GM04503 (cell line): ENCODE measurements at places on chromosomes 2 and 18.

- no peak for DNase-seq
Observed at GRCh38 chr18:30925795-30926194, 116.7 kb downstream of the DSC3 start.

DNA sequence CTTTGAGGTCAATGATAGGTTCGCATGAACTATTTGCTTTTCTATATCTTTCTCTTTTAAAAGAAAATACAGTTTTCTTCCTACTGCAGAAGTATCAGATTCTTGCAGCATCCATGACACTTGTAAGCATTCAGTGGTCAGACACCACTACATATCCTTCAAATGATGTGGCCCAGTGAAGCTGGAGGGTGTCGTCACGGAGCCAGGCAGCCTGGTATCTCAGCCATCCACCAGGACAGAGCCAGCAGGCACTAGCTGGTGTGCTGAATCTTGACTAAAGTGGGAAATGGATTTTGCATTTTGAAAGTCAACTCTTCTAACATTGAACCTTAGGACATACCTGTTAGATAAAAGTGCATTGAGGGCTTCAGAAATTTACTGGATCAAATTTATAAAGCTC lies 5.4 kb downstream of the KLHL14 start:
- no peak for DNase-seq

- DNase-seq, result no peak
Observed at GRCh38 chr2:234261736-234262135, 211.2 kb downstream of the SPP2 start.

DNA sequence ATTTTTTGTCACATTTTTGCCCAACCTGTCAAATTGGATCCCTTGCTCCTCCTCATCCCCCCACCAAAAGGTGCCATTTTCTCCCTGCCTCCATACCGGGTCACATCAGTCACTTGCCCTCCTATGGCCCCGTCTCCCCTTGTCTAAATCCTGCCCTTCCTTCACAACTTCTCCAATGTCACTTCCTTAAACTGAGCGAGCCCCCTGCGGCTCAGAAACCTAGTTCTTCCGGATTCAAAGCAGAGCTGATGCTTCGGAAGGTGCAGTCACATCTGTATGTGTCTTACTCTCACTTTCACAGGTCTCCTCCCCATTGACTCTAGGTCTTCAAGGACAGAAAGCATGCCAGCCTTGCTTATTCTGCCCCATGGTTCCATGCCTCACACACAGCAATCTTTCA lies 22.1 kb downstream of the TNP1 start:
- DNase-seq, result no peak

GRCh38 chr2:165637396-165637795 lies 156.7 kb downstream of the GALNT3 start:
- DNase-seq, result no peak

GRCh38 chr2:54149638-54150441 lies 34.4 kb downstream of the ACYP2 start:
- DNase-seq, result no peak

GRCh38 chr2:232293191-232293590 lies 85.4 kb upstream of the ALPP start:
- no peak for DNase-seq

DNA sequence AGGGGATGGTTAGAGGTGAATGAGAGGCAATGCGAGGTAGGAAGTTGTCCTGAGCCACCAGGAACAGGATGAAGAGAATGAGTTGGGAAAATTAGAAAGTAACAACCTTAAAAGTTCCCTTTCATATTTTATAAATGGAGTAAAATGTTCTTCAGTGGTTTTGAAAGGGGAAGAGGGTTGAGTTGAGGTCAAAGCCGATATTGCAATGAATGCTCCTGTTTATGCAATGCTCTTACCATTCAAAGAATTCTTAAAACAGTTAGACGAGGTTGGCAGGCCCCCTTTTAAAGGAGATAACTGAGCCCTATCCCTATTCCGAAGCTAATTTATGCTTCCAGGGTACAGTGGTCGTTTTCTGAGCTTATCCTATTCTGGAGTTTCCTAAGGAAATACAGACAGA lies 2110.3 kb upstream of the CELF4 start:
- DNase-seq, result no peak

GRCh38 chr2:216590780-216591179 lies 42.4 kb upstream of the IGFBP2 start:
- no peak for DNase-seq

GRCh38 chr2:30368258-30368657 lies 78.8 kb upstream of the LCLAT1 start:
- peak; percentile 91 for DNase-seq

DNA sequence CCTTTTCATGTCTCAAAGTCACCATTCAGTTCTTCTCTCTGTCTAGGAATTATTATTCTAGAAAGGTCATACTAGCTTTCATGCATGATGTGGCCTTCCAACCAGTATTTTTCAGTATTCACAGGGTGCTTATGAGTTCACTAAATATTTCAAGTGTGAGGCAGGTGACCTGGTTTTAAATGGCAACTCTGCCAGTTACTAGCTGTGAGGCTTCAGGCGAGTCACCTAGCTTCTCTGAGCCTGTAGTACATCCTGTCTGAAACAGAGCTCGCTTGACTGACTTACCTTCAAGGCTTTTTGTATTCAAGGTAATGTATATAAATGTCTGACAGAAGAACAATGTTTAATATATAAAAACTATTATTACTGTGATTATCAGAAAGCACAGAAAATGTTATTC lies 19.4 kb upstream of the ACVR1 start:
- no peak for DNase-seq

GRCh38 chr2:179802051-179802882 lies 59.1 kb downstream of the ZNF385B start:
- no peak for DNase-seq

- no peak for DNase-seq
Observed at GRCh38 chr2:163715668-163716067, 20.1 kb downstream of the FIGN start.

- no peak for DNase-seq
Observed at GRCh38 chr18:70194227-70194890, 11.1 kb downstream of the RTTN start.

DNA sequence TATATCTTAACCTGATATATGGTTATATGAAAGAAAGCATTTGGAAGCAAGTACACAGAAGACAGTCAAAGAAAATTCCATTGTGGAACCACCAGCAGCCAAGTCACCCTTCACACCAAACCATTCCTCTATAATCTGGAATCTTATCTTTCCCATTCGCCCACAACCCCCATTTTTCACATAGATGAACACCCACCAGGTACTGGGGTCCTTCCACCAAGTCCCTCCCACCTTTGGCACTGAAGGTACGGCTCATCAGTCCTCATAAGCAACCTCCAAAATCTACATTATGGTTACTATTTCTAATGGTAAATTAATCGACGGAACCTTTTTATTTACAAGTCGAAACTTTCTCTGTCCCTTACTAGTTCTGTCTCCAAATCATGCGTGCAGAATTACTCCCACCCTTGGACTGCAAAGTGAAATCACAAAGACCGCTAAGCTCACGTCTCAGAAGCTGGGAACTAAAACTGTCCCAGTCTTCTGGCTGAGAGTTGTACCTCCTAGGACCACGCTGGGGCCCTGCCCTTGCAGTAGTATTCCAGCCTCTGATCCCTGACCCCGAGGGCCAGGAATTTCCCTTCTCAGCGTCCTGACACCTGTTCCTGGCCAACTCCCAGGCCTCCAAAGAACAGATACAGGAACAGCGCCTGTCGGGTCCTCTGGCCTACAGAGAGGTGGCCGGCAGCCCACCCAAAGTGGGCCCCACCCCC lies 702 bp downstream of the OLA1 start:
- no peak for DNase-seq

- DNase-seq, result peak; percentile 80
Observed at GRCh38 chr2:40346535-40347354, 105.1 kb downstream of the SLC8A1 start.

- DNase-seq, result no peak
Observed at GRCh38 chr2:54983345-54984220, 66.7 kb downstream of the RTN4 start.

GRCh38 chr18:23690505-23691068 lies 1.3 kb downstream of the LAMA3 start:
- DNase-seq, result no peak

- DNase-seq, result no peak
Observed at GRCh38 chr18:48842259-48843061, 108.3 kb downstream of the SMAD7 start.

DNA sequence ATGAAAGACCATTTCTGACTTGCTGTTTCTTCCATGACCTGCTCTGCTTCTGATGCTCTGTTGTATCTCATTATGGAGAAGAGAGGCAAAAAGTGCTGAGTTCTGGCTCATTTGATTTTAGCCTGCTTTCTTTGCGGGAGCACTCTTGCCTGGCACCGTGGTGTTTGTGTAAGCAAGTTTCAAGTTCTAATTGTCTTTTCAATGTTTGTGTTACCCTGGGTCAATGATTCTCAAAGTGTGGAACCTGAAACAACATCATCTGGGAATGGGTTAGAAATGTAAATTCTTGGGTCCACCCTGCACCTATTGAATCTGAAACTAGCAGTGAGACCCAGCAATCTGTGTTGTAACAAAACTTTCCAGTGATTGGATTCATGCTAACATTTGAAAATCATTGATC lies 85.5 kb upstream of the STON1 start:
- DNase-seq, result no peak

- DNase-seq, result no peak
Observed at GRCh38 chr2:177053038-177053437, 159.6 kb upstream of the HNRNPA3 start.

GRCh38 chr18:12233378-12233777 lies 20.8 kb upstream of the CIDEA start:
- no peak for DNase-seq

DNA sequence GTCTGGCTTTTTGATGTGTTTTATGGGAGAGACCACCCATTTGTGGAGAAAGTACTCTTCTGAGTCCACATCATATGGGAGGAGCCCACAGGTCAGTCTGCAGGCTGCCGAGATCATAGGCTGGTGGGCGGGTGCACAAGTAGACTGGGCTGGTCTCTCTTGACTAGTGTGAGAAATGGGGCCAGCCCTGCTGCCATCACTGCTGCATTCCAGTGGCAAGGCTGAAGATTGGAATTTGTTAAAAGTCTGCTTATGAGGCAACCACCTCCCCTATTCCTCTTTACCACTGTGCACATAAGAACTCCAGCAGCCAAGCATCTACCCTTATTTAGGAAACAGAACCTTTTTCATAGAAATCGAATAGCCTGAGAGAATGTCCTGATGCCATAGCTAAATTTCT lies 200.7 kb downstream of the DIS3L2 start:
- no peak for DNase-seq
